ENCODE measurements at places on chromosomes 7 and 10. TPM values are rescaled to one million over a fixed set of nuclear protein-coding genes. Genes with fewer than 3 reads are reported as not detected.

The SPDYE6 gene
- total RNA-seq, result not detected

The AGAP6 gene
- total RNA-seq, result 23.5 TPM

The C10orf53 gene
- not detected for total RNA-seq

The CXCL12 gene
- not detected for total RNA-seq

The SPDYE1 gene
- 0.20 TPM for total RNA-seq

The IKZF1 gene
- 348 TPM for total RNA-seq

The OR2A1 gene
- not detected for total RNA-seq

The ZNF425 gene
- 0.91 TPM for total RNA-seq

The RNF32 gene
- 2.0 TPM for total RNA-seq

The FKBP6 gene
- not detected for total RNA-seq

The PWWP2B gene
- 6.9 TPM for total RNA-seq

The UCN3 gene
- not detected for total RNA-seq

The TMEM273 gene
- total RNA-seq, result 72.0 TPM

DNA sequence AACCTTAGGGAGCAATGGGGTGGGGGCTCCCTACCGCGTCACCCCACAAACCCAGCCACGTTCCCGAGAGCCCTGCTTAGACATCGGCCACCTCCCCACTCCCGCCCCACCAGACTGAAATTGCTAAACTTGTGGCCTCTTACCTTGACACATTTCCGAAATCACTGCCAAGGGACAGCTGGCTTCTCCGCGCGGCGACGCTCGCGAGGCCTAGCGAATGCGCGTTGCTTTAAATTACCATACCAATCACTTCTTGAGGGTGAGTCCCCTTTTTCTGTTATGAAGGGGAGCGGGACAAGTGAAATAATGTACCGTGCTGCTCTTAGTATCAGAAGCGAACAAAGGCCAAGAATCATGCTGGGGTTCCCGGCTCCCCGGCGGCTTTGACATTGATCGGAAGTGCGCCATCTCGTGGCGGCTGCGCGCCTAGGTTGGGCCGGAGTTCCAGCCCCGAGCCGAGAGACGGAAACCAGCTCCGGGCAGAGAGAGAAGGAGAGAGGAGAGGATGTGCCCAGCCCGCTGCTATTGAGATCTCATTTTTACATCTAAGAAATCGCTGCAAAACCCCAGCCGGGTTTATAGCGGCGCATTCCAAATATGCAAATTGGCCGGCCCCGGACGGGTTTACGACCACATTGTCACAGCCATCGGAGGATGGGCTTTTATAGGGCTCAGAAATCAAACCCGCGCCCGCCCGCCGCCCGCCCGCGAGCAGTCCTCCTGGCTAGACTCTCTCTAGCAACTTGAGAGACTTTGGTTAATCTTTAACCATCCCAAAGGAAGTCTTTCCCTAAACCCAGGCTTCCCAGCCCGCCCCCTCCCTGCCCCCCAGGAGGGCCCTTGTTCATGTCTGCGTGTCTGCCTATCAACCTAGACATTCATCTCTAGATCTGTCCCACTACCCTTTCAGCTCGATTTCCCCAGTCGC lies 5.3 kb downstream of the HOXA11 start:
- peak; percentile 58 for DNase-seq
- H3K4me1 ChIP-seq, result peaks cover 6% of the 10 kb centered on the region
- H3K27ac ChIP-seq, result no peak overlapping the region
- H3K4me3 ChIP-seq, result no peak overlapping the region
- H3K36me3 ChIP-seq, result no peaks in the 10 kb centered on the region

GRCh38 chr10:69663369-69663947 lies 33.4 kb downstream of the FAM241B start:
- no peak for DNase-seq
- H3K27me3 ChIP-seq, result peaks cover 28% of the 10 kb centered on the region
- H3K36me3 ChIP-seq, result no peaks in the 10 kb centered on the region
- H3K4me1 ChIP-seq, result no peaks in the 10 kb centered on the region
- no peak overlapping the region for H3K27ac ChIP-seq
- no peak overlapping the region for H3K4me3 ChIP-seq

DNA sequence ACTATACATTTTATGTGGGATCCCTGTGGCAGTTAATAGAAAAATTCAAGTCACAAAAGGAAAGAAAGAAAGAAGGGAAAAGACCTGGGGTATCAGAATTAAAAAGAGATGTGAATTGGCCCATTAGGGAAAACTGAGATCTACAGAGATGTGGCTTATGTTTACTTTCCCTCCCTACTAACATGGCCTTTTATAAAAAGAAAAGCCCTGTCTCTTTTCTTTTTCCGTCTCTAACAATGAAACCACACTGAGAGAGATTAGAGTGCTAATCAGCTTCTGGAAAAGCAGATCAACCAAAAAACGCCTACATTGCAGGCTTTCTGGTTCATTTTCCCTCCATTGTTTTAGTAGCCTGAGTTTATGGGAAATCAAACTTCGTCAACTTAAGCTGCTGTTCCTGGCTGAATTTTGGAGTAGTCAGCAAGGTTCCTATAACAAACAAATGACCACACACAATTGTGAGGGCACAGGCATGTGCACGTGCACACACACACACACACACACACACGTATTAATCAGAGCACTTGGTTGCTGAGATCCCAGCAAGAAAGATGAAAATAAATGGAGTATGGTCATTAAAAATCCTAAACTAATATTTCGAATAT lies 235.1 kb downstream of the SORCS1 start:
- H3K27ac ChIP-seq, result no peak overlapping the region
- H3K36me3 ChIP-seq, result no peaks in the 10 kb centered on the region

- H3K27me3 ChIP-seq, result no peaks in the 10 kb centered on the region
- H3K27ac ChIP-seq, result no peak overlapping the region
- no peaks in the 10 kb centered on the region for H3K4me1 ChIP-seq
- H3K4me3 ChIP-seq, result no peak overlapping the region
These were observed 451.3 kb downstream of the GPAM start for GRCh38 chr10:111732166-111732785.

DNA sequence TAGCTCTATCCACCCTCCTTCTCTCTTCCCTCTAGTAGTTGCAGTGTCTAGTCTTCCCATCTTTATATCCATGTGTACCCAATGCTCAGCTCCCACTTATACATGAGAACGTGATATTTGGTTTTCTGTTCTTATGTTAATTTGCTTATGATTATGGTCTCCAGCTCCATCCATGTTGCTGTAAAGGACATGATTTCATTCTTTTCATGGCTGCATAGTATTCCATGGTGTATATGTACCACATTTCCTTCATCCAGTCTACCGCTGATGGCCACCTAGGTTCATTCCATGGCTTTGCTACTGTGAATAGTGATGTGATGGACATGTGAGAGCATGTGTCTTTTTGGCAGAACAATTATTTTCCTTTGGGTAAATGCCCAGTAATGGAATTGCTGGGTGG lies 6.5 kb downstream of the PRSS2 start:
- H3K4me1 ChIP-seq, result peaks cover 24% of the 10 kb centered on the region
- H3K36me3 ChIP-seq, result no peaks in the 10 kb centered on the region
- H3K27me3 ChIP-seq, result no peaks in the 10 kb centered on the region
- no peak overlapping the region for H3K4me3 ChIP-seq
- DNase-seq, result no peak

GRCh38 chr10:46557319-46558121 lies 1.1 kb upstream of the GPRIN2 start:
- H3K36me3 ChIP-seq, result no peaks in the 10 kb centered on the region
- no peaks in the 10 kb centered on the region for H3K27me3 ChIP-seq
- peak; percentile 42 for DNase-seq
- peaks cover 2% of the 10 kb centered on the region for H3K4me1 ChIP-seq

- H3K27me3 ChIP-seq, result no peaks in the 10 kb centered on the region
- no peak for DNase-seq
- H3K27ac ChIP-seq, result peak overlapping the region; percentile 41
These were observed 7.4 kb upstream of the GNA12 start for GRCh38 chr7:2851497-2851896.

- H3K27ac ChIP-seq, result no peak overlapping the region
- DNase-seq, result no peak
- peaks cover 42% of the 10 kb centered on the region for H3K4me1 ChIP-seq
- H3K4me3 ChIP-seq, result no peak overlapping the region
These were observed 63.5 kb downstream of the PIK3AP1 start for GRCh38 chr10:96656839-96657238.

GRCh38 chr10:108410236-108410635 lies 1245.7 kb upstream of the SORCS1 start:
- DNase-seq, result no peak
- H3K36me3 ChIP-seq, result no peaks in the 10 kb centered on the region
- H3K4me3 ChIP-seq, result no peak overlapping the region
- H3K27ac ChIP-seq, result no peak overlapping the region

DNA sequence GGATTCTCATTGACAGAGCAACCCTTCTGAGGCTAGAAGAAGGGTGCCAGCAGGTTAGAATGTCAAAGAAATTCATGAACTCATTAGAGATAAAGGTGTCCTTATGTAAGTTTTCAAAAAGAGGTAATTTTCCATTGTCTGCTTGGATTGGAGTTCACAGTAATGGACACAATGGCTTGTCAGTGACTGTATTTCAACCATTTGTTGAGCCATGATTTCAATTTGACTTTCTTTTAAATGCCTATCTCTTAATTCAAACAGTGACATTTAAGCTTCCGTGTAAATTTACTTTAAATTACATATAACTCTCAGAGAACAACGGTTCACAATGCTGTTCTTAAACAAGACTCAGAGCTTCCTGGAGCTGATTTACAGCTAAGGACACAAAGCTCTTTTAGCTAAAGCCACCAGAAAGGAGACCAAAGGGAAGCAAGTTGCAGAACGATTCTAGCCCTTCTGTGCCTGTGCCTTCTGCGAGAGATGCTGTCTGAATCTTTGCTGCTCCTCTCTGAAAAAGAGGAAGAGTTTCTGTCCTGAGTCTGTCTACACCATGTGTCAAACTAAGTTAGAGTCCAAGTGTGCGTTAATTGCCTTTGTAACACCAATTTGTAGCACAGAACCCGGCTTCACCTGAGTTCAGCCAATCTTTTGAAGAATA lies 42.2 kb upstream of the PFKP start:
- H3K27me3 ChIP-seq, result peaks cover 17% of the 10 kb centered on the region
- no peaks in the 10 kb centered on the region for H3K36me3 ChIP-seq
- no peaks in the 10 kb centered on the region for H3K4me1 ChIP-seq
- H3K4me3 ChIP-seq, result no peak overlapping the region

GRCh38 chr7:130270947-130271800 lies 4.5 kb downstream of the CPA2 start:
- no peaks in the 10 kb centered on the region for H3K4me1 ChIP-seq
- no peak overlapping the region for H3K27ac ChIP-seq
- DNase-seq, result no peak
- peaks cover 22% of the 10 kb centered on the region for H3K27me3 ChIP-seq
- H3K4me3 ChIP-seq, result no peak overlapping the region
- no peaks in the 10 kb centered on the region for H3K36me3 ChIP-seq

DNA sequence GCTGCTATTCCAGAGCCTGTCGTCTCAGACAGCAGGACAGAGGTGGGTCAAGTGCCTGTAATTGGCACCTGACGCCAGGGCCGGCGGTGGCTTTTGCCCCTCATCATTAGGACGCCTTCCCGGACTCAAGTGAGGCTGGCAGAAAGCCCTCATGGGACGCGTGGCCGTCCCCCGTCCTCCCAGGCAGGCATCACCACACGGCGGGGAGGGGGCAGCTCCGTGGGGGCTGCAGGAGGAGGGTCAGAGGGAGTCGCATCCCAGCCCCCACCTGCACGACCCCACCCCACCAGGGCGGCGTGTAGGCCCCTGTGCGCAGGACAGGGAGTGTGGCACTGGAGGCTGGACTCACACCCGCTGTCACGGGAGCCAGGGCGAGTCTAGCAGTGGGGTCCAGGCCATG lies 16.3 kb downstream of the CFAP46 start:
- H3K4me1 ChIP-seq, result peaks cover 2% of the 10 kb centered on the region
- no peaks in the 10 kb centered on the region for H3K36me3 ChIP-seq
- H3K27ac ChIP-seq, result no peak overlapping the region
- no peaks in the 10 kb centered on the region for H3K27me3 ChIP-seq

DNA sequence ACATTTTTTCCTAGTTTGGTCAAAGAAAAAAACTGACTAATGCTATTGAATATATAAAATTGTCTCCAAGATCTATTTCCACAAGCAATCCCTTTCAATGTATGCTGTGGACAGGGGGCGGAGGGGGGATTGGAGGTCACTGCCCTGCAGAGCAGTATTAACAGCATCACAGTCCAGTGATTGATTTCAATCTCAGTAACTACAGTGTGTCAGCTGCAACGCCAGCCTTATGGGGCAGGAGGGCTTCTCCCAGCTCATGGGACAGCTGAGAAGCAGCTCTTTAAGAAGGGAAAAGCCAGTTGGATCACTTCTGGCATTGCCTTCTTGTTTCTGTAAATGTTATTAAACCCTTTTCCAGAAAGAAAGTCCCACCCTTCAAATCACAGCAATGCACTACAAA lies 65.0 kb downstream of the RAPGEF5 start:
- DNase-seq, result no peak
- no peaks in the 10 kb centered on the region for H3K36me3 ChIP-seq
- H3K4me1 ChIP-seq, result peaks cover 24% of the 10 kb centered on the region

- H3K36me3 ChIP-seq, result no peaks in the 10 kb centered on the region
- DNase-seq, result no peak
- no peak overlapping the region for H3K27ac ChIP-seq
- H3K27me3 ChIP-seq, result no peaks in the 10 kb centered on the region
- no peak overlapping the region for H3K4me3 ChIP-seq
These were observed 76.0 kb upstream of the NPTX2 start for GRCh38 chr7:98541101-98541500.

GRCh38 chr10:22010973-22011408 lies 7.5 kb upstream of the DNAJC1 start:
- H3K4me3 ChIP-seq, result no peak overlapping the region
- H3K27me3 ChIP-seq, result peaks cover 26% of the 10 kb centered on the region
- H3K36me3 ChIP-seq, result no peaks in the 10 kb centered on the region
- DNase-seq, result no peak
- H3K27ac ChIP-seq, result no peak overlapping the region
- no peaks in the 10 kb centered on the region for H3K4me1 ChIP-seq

DNA sequence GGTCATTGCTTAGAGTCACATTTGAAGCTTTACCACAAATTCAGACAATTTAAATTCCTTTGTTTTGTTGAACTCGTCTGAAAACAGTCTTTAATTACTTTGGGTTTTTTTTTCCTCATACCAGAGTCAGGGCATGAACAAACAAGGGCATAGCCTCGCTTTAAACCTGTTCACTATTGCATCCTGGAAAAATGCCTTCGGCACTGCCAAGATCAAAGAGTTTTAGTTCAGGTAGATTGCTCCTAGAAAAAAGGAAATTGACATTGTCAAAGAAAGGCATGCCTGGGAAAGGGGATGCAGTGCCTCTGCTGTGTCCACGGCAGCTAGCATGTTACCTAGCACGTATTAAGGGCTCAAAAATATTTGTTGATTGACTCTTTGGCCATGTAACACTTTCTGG lies 235.1 kb downstream of the ARHGAP21 start:
- no peaks in the 10 kb centered on the region for H3K36me3 ChIP-seq
- no peaks in the 10 kb centered on the region for H3K27me3 ChIP-seq
- H3K27ac ChIP-seq, result no peak overlapping the region
- H3K4me3 ChIP-seq, result no peak overlapping the region
- H3K4me1 ChIP-seq, result no peaks in the 10 kb centered on the region

DNA sequence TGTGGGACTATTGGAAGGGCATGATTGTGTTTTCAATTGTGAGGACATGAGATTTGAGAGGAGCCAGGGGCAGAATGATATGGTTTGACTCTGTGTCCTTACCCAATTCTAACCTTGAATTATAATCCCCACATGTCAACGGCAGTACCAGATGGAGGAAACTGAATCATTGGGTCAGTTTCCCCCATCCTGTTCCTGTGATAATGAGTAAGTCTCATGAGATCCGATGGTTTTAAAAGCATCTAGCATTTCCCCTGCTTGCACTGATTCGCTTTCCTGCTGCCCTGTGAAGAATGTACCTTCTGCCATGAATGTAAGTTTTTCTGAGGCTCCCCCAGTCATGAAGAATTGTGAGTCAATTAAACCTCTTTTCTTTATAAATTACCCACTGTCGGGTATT lies 1367.1 kb downstream of the XPNPEP1 start:
- no peak for DNase-seq
- H3K4me3 ChIP-seq, result no peak overlapping the region
- H3K27me3 ChIP-seq, result no peaks in the 10 kb centered on the region
- no peaks in the 10 kb centered on the region for H3K4me1 ChIP-seq
- no peaks in the 10 kb centered on the region for H3K36me3 ChIP-seq
- H3K27ac ChIP-seq, result no peak overlapping the region

Measured in activated CD8-positive, alpha-beta memory T cell treated with anti-CD3 and anti-CD28 coated beads, Interleukin-2, amount 10 ng/mL, durations not matched to agents 7 days and 5 days (primary cell).